ENCODE measurements at places on chromosomes 2 and 18.

DNA sequence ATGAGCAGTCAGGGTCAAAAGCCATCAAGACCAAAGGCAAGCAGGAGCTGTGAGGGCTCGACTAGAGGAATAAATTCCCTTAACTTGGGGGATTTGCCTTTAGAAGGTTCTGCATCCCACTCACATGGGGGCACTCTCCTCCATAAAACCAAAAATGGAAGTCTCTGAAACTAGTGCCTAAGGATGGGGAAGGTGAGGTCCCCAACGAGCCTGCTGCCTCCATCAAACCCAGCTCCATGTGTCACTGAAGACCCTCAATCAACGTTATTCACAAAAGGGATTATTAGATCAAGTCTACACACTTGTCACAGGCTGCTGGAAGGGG lies 254.9 kb upstream of the NCKAP5 start:
- no peak for DNase-seq

- no peak for DNase-seq
These were observed 4.8 kb upstream of the SLC66A2 start for GRCh38 chr18:79956276-79956675.

DNA sequence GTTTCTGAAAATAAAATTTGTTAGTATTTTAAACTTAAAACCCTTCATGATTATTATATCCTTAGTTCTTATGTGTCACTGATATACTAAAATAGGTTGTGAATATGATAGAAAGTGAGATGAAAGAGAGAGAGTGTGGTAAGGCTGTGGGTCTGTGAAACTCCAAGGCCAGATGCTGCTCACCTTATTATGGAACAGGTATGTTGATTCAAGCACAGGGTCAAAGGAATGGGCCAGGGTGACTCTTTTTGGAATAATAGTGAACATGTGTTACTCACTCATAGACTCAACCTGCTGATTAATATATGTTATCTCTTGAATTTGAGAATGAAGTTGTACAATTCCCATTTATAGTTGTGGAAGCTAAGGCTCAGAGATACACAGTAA lies 70.7 kb upstream of the FN1 start:
- no peak for DNase-seq

DNA sequence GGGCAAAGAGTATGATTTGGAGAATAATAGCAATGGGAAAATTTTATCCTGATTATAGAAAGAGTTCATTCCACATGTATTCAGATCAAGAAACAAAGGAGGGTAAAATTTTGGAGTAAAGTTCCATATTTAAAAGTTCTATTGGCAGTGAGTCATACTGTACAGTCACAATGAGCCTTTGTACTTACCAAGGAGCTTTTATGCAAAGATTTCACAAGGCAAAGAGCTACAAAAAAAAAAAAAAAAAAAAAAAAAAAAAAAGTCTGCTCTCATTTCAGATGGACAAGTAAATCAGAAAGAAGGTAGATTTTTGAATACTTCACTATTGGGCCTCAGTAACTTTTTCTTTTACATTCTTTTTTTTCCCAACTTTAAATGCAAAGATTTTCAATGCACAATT lies 1802.2 kb upstream of the PIK3C3 start:
- DNase-seq = no peak

DNA sequence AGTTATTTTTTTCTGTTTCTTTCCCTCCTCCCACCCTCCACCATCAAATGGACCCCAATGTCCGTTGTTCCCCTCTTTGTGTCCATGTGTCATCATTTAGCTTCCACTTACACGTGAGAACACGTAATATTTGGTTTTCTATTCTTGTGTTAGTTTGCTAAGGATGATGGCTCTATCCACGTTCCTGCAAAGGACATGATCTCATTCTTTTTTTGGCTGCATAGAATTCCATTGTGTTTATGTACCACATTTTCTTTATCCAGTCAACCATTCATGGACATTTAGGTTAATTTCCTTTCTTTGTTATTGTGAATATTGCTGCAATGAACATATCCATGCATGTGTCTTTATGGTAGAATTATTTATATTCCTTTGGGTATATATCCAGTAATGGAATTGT lies 91.3 kb upstream of the TNP1 start:
- no peak for DNase-seq

DNA sequence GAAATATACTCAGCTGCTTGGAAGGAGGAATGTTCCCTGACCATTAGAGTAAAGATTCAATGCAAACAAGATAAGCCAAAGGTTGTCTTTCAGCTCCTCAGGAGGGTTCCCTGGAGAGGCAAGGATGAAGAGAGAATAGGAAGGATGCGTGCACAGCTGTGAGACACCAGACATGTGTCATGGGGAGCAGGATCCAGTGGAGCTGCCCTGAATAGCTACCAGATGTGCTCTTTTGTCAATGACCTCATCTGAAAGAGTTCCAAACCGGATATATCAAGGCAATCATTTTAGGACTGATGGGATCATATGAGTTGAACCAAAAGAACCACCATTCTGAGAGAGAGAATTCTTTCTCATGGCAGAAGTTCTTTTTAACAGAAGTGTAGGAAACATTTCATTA lies 490.6 kb downstream of the IRS1 start:
- DNase-seq = no peak

DNA sequence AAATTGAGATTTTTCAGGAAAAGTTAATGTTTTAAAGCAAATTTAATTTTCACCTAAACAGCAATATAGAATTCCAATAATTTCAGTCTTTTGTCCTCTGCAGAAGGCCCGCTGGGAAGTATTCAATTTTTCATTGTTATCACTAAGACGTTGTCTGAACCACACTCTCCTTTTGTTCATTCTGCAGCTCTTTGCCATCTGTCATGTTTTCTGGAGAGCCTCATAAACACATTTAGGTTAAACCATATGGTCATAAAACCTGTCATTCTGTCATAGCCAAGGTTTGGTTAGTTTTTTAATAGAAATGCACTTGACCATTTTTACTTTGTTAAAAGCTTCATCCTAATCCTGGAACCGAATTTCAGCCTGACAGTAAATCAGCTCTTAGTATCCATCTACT lies 54.0 kb upstream of the PGAP1 start:
- no peak for DNase-seq

GRCh38 chr18:76075777-76076176 lies 419.3 kb downstream of the ZNF516 start:
- no peak for DNase-seq
